ENCODE measurements at places on chromosomes 13 and 19.

DNA sequence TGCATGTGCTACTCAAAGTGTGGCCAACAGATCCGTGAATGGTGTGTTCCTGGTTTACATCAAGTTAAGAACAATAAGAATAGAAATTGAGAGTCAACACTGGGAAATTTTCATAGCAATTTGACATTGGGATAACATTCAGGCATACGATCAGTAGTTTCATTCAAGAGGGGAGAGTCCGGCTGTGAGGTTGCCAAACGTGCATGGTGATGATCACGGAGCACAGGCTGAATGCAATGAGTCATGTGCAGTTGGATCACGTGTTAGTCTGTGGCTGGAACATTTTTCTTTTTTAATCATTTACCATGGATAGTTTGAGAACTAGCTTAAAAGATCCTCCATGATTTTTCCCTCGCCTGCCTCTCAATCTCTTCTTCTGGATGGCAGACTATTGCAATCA lies 2.5 kb upstream of the DCT start:
- DNase-seq, result no peak

DNA sequence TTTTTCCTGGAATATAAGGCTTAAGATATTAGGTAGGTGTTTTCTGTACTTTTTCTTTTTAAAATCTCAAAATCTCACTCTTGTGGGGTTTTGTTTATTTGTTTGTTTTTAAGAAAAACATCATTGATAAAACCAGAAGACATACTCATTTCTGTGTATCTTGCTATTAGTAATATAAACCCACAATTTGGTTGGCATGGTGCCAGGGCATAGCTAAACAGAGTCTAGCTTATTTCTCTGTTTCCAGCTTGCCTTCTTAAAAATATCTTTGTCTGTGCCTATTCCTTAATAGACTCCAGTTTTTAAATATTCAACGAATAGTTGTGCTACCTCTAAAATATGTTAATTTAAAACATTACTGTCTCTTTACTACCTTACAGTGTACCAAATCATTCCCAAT lies 1121.9 kb upstream of the PCDH20 start:
- no peak for DNase-seq

GRCh38 chr19:10209315-10209714 lies 14.6 kb upstream of the DNMT1 start:
- peak; percentile 88 for DNase-seq

DNA sequence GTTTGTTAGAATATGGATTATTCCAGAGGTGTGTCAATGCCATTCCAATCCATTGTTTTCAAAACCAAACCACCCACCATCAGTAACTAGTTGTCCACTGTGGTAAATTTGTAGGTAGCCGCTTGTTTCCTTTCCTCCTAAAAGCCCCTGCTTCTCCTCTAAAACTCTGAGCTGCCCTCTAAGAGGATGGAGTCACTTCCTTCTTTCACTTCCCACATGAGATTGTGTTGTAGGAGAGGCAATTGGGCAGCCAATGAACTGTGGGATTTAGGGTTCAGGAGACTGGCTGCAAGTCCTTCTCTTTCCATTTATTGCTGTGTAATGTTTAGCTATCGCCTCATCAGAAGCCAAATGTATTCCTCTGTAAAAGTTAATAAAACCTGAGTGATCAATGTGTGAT lies 49.9 kb upstream of the RFXAP start:
- no peak for DNase-seq

DNA sequence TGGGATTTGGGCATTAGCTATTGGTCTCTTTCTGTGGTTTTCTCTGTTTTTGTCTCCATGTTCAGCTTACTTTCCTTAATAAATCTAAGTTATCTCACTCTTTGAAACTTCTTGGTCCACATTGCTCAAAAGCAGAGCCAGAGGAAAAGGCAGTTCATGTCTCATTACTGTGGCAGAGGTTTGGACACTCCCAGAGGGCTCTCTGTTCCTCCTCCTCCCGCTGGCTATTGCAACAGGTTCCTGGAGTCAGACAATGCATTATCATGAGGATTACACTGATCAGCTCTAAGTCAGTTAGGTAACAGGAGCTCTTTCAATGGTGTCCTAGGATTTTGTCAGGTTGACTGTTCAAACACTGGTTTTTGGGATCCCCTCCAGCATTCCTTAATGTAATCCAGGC lies 298.8 kb downstream of the NDFIP2 start:
- no peak for DNase-seq

DNA sequence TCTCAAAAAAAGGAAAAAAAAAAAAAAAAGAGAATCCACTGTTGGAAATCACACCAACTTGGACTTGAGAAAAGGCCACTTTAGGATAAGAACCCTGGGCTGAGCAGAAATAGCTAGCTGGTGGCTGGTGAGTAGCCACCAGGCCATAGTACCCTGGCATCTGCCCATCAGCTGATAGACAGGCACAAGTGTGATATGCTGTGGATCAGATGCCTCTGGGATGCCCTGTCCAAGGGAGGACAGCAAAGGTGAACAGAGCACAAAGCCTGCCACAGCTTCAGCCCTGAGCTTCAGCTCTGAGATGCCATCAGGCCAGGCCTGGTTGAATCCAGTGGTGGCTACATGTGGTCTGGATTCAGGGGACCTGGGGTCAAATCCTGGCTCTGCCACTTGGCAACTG lies 8.7 kb downstream of the SIRT2 start:
- no peak for DNase-seq

Data from lung microvascular endothelial cell (primary cell).